Testis (tissue), 5 donors: ENCODE measurements at places on chromosomes 5 and 9. TPM values are rescaled to one million over a fixed set of nuclear protein-coding genes. Genes with fewer than 3 reads are reported as not detected.

PCDHA10 gene
- 0.95 TPM for polyA plus RNA-seq

RNF208 gene
- polyA plus RNA-seq = 7.7 TPM

COL5A1 gene
- 34.3 TPM for polyA plus RNA-seq

PCDHB13 gene
- 2.6 TPM for polyA plus RNA-seq

UGT3A2 gene
- polyA plus RNA-seq = 14.9 TPM

ORM2 gene
- polyA plus RNA-seq = 2.3 TPM

CWC27 gene
- polyA plus RNA-seq = 12.4 TPM
